Stimulated activated CD4-positive, alpha-beta T cell treated with anti-CD3 and anti-CD28 coated beads, Interleukin-1b, Interleukin-23, amount 100 ng/mL, for 1 hour (primary cell): ENCODE measurements at places on chromosomes 5 and 9.

DNA sequence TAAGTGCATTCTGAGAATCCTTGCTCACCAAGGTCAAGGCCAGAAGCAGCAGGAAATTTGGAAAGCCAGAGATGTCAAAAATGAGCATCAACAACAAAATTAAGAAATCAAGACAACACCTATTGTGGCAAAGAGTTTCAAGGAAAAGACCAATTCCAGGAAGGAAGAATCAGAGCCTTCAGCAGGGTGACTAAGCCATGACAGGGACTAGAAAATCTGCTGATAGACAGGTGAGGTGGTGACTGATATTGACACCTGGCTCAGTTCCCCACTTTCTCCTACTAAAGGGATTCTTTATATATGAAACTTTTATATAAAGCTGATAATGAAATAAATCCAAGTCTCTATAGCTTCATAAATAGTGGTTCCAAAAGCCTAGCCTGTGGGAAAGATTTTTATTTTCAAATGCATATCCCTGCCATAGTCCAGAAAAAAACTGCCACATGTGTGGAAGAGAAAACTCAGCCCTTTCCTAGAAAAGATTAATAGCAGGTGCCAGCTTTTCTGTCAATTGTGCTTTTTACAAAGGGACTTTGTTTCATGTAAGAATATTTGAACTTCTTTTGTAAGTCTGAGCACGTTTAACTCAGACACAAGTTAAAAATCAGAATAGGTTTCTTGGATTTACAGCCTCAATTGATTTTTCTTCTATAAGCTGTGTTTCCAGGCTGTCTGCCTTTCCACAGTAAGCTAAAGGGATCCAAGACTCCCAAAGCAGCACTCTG, 81.1 kb upstream of the GRAMD2B start:
- DNase-seq = no peak

GRCh38 chr9:84919440-84919839, 249.9 kb downstream of the NTRK2 start:
- no peak for DNase-seq

- DNase-seq = no peak
Observed at GRCh38 chr5:53364061-53364460, 116.4 kb upstream of the FST start.

DNA sequence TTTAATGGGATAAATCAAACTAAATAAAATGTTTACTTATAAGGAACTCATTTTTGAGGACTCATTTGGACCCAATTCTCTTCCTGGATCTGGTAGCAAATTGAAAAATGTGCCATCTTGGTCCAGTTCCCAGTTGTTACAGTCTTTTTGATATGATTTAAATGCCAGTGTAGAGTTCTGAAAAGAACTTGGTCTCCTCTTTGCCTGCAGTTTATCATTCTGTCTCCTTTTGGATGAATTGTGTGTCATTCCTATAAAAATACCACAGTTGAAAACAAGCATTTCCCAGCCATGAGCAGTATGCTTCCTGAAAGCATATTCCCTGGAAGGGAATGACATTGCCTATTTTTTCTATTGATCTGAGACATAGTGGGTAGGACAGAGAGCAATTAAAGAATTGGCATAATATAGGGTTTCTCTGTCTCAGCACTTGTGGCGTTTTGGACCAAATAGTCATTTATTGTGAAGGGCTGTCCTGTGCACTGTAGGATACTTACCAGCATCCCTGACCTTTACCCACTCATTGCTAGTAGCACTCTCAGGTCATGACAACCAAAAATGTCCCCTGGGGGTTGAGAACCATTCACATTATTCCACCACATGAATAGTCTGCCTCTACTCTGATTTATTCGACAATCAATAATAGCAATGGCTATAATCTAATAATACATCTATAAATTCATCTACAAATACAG, 181.8 kb downstream of the NXNL2 start:
- DNase-seq = no peak

DNA sequence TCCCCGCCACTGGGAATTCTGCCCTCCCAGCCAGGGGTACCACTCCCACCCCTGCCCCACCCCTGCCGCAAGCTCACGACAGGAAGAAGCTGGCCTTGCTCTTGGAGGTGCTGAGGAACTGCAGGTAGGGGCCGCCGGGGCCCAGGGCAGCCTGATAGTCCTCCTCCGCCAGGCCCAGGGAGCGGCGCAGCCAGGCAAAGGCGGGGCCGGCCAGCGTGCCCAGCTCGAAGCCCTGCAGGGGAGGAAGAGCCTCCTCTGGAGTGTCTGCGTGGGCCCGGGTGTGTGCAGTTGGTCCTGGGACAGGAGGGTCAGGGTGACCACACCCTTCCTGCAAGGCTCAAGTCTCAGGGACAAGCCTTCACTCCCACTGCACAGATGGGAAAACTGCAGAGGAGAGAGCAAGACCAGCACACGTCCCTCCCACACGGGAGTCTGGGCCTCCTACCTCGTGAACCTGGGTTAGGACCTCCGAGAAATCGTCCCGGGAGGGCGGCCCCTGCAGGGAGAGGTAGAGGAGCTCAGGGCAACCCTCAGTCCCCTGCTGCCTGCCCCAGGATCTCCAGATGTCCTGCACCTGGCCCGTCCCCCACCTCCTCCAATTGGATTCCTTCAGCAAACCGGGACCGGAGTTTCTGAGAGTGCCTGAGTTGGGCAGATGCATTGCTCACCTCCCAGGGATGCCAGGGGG, 2.4 kb downstream of the PIP5KL1 start:
- no peak for DNase-seq

DNA sequence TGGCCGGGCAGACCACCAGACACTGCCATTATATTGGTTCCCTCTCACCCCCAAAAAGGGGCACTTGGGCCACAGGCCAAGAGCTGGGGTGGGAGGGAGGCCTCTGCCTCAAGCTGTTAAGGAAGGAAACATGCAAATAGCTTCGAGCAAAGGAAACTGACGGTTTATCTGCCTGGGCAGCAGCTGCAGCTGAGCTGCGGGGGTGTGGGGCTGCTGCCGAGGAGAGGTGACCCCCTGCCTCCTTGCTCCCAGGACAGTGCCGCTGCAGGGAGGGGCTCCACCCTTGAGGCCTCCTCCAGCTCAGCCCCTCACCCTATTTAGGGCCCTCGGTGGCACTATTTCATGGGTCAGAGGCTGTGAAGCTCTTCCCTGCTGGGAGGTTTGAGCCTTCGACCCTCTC, 789 bp downstream of the DOK3 start:
- no peak for DNase-seq
